ENCODE measurements at places on chromosomes 16 and 17. TPM values are rescaled to one million over a fixed set of nuclear protein-coding genes. Genes with fewer than 3 reads are reported as not detected.

ASGR1 gene
- polyA plus RNA-seq: 3.3 TPM

C1QTNF1 gene
- 34.9 TPM for polyA plus RNA-seq

DNA sequence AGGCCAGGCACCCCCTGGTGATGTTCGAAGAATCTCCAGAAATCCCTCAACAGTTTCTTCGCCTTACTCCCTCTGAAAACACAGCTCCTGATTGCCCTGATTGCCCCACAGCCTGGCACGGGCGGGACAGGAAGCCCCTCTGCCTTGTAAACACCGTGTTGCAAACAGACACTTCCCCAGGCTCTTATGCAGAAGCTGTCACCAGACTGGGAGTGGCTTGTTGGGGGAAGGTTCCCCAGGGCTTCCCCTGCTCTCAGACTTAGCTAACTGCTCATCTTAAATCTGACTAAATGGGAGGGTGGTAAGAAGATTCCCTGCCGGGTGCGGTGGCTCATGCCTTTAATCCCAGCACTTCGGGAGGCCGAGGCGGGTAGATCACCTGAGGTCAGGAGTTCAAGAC lies 11.2 kb downstream of the PIK3R5 start:
- DNase-seq: peak; percentile 93

DNA sequence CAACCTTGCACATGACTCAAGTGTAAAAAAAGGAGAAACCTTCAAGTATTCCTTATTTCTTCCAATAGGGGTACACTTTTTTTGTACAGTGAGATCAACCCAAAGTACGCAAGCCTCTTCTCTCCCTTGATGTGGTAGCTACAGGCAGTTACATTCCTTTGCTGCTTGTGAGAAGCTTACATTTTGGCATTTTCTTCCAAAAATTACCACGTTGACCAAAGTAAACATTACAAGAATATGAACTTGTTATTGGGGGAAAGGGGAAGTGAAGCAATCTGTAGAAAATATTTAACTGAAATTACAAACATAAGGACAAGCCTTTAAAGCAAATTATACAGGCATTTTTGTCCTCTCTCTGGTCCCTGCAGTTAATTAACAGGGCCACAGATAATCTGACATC lies 97.0 kb upstream of the TOB1 start:
- DNase-seq: no peak

EPX gene
- 1.3 TPM for polyA plus RNA-seq

DNA sequence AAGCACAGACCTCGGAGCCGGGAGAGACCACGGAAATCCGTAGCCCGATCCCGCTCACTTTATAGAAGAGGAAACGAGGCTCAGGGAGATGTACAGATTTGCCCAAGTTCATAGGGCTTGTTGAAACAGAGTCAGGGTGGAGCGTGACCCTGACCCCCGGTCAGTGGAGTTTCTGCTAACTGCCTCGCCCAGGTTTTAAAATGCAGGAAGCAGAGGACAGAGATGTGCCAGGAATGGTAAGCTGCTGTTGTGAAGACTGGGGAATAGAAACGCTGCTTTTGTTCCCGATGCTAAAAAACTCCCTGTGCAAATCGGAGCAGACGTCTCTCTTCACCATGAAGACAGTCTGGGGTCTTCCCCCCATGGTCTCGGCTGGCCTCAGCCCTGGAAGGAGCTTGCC lies 403.0 kb downstream of the SEC14L1 start:
- no peak for DNase-seq

THOC6 gene
- 36.8 TPM for polyA plus RNA-seq

RNF43 gene
- polyA plus RNA-seq: 2.2 TPM

DNA sequence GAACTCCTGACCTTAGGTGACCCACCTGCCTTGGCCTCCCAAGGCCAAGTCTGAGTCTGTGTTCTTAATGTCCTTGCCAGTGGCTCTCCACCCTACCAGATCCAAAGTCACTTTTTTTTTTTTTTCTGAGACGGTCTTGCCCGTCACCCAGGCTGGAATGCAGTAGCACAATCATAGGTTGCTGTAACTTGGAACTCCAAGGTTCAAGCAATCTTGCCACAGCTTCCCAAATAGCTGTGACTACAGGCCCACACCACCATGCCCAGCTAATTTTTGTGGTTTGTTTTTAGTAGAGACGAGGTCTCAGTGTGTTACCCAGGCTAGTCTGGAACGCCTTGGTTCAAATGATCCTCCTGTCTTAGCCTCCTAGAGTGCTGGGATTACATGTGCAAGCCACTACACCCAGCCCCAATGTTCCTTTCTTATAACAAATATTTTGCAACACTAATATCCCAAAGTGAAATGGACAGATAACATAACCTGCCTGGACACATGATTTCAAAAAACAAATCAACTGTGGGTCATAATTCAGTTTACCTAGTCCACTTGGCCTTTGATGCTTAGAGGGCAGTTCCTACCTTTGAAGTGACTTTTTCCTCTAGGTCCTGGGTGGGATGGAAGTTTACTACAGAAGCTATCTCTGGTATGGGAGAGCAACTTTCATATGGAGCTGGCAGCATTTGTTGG lies 4.0 kb upstream of the RAPGEFL1 start:
- no peak for DNase-seq

GRCh38 chr17:43695970-43696865 lies 34.5 kb upstream of the MEOX1 start:
- DNase-seq: no peak

DNA sequence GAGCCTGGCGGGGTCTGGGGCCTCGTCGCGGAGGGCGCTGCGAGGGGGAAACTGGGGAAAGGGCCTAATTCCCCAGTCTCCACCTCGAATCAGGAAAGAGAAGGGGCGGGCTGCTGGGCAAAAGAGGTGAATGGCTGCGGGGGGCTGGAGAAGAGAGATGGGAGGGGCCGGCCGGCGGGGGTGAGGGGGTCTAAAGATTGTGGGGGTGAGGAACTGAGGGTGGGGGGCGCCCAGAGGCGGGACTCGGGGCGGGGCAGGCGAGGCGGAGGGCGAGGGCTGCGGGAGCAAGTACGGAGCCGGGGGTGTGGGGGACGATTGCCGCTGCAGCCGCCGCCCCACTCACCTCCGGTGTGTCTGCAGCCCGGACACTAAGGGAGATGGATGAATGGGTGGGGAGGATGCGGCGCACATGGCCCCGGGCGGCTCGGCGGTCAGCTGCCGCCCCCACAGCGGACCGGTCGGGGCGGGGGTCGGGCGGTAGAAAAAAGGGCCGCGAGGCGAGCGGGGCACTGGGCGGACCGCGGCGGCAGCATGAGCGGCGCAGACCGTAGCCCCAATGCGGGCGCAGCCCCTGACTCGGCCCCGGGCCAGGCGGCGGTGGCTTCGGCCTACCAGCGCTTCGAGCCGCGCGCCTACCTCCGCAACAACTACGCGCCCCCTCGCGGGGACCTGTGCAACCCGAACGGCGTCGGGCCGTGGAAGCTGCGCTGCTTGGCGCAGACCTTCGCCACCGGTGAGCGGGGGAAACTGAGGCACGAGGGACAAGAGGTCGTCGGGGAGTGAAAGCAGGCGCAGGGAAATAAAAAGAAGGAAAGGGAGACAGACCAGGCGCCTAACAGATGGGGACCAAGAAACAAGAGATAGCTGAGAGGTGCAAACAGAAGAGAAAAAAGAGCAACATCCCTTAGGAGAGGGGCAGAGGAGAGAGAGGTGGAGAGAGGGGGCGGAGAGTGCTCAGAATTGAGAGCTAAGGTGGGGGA lies at the start of gene PNMT:
TSS of gene PNMT (plus strand) at position 509 of the 980 bp plus-strand sequence. CDS start at position 532, 23 bp downstream.
- DNase-seq: peak; percentile 74

DNA sequence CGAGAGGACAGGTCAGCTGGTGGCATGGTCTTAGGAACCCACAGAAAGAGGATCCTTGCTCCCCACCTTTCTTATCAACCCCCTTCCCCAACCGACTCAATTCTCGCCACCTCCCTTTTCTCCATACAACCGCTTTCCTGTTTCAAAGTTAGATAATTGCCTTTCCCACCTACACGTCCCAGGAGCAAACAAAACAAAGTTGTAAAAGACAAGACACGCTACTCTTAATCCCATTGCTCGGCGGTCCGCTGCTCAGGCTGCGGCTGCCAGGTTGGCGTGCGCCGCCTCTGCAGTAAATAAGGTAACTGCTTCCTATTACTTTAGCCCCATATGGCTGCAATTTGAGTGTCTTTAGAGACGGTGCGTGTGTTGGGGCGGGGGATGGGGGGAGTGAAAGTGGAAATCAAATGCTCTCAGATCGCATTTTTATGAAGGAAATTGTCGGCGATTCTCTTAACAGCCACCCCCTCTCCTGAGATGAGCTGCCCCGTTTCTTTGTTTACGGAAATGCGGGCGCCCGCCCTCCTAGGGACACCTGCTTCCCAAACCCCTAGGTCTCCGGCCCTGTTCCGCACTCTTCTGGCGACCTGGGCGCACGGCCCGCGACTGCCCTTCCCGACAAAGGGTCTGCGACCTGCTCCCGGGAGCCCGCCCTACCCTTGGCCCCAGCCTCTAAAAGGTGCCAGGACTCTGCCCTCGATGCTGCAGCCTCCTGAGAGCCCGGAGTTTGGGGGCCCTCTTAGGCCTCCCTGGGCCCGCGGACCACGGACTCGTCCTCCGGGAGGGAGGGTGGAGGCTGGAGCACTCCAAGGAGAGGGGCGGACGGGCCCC lies 3.7 kb upstream of the CBX8 start:
- peak; percentile 80 for DNase-seq

ITGB3 gene
- 1.7 TPM for polyA plus RNA-seq

GRCh38 chr16:3999479-4000325 lies 116.5 kb downstream of the ADCY9 start:
- no peak for DNase-seq

DRC3 gene
- 3.3 TPM for polyA plus RNA-seq

GRCh38 chr17:79541056-79541850 lies 69.6 kb downstream of the RBFOX3 start:
- DNase-seq: no peak

IRX6 gene
- 1.1 TPM for polyA plus RNA-seq

ZFPM1 gene
- polyA plus RNA-seq: 4.2 TPM

DNA sequence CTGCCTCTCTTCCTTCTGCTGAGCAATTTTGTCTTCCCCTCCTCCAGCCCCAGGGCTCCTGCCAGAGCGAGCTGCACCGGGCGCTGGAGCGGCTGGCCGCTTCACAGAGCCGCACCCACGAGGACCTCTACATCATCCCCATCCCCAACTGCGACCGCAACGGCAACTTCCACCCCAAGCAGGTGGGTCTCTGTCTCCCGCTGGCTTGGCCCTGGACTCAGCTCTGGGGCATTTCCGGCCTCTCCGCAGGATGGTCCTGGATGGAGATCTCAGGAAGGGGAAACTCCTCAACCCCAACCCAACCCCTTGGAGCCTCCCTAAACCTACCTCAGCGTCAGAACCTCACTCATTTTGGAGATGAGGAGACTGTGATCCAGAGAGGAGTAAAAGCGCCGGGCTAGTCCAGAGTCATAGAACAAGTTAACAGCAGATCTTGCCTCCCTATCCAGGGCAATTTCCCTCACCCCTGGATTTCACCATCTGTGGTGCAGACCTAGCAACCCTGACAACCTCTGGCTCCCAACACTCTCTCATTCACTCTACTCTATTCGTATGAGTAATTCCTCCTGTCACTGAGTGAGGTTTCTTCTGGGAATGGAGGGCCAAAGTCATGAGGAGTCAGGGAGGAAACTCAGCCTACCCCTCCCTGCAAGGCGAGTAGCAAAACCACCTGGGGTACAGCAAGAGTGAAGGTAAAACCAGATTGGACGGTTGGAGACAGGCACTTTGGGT lies 10.8 kb downstream of the IGFBP4 start:
- no peak for DNase-seq

Measured in thymus (tissue), 14 donors.